ENCODE measurements at places on chromosomes 2 and 18.

DNA sequence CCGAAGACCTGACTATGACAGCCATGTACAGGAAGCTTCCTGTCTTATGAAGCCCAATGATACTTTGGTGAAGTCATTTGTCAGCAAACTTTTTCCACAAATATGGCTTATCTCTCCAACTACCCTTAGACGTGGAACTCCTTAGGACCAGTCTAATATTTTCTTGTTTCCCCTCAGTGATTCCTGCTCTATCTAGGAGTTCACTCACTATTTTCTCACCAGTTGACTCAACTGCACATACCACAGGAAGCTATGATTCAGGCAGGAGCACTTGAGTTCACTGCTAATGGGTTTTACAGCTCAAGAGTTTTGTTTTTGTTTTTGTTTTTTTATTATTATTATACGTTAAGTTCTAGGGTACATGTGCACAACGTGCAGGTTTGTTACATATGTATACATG, 109.3 kb downstream of the ANTXR1 start:
- no peak for DNase-seq

- DNase-seq: no peak
These were observed 12.6 kb downstream of the NR4A2 start for GRCh38 chr2:156319811-156320485.

DNA sequence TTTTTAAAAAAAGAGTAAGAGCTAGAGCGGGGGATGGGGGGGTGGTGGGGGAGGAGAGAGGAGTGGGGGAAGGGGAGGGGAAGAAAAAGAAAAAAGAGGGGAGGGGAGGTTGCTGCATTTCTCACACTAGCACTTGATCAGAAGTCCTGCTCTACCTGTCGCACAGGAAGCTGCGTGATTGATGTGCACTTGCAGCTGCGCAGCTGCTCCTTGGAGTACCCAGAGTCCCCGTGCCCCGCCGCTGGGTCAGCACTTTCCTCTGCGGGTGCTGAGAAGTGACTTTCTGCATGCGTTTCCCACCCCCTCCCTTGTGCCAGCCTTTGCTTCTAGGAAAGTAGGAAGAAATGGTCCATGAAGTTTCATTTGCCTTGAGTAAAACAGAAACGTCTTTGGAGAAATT, 297.3 kb downstream of the ETAA1 start:
- no peak for DNase-seq

DNA sequence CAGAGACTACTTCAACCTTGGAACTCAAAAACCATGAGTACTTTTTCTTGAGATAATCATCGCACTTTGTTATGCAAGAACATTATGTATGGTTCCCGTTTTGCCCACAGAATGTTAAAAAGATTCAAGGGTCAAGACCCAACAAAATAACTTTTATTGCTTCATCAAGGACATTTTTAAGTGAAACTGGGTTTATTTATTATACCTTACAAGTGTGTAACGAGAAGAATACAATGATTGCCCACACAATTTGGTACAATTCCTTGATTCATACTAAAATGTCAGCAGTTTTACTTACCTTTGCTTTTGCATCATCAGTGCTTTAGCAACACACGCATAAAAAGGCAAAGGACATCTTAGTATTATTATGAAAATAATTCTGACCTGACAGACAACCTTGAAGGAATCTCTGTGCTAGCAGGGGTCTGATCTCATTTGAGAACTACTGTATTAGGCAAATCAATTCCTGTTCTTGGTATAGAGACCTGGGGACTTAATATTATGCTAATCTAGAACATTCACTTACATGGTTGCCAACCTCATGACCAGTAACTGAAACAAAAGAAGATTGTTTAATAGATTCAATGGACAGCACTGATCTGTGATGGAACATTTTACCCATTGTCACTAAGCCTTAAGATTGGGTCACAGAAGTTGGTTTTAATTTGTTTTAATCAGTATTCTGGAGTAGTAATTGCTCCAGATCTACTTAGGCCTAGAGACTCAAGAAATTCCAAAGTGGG, 16.2 kb downstream of the CCDC88A start:
- no peak for DNase-seq

DNA sequence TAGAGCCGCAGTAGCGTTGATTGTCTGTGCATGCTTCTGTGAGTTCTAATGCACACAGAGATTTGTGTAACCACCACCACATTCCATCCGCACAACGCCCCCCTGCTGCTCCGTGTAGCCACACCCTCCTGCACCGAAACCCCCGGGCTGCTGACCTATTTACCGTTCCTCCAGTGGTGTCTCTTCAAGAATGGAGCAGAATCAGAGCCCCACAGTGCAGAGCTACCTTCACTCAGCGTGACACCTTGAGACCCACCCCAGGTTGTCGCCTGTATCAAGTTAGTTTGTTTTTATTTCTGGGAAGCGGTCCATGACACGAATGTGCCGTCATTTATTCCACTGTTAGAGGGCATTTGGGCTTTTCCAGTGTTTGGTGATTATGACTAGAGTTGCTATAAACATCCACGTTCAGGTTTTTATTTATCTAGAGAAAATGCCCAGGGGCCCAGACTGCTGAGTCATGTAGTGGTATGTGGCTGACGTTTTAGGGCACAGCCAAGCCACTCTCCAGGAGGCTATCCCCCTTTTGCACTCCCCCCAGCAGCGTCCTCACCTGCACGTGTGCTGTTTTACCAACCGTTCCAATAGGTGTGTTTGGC, 266.8 kb downstream of the NDUFA10 start:
- DNase-seq: no peak

GRCh38 chr2:19028587-19029375, 329.6 kb downstream of the OSR1 start:
- DNase-seq: no peak

DNA sequence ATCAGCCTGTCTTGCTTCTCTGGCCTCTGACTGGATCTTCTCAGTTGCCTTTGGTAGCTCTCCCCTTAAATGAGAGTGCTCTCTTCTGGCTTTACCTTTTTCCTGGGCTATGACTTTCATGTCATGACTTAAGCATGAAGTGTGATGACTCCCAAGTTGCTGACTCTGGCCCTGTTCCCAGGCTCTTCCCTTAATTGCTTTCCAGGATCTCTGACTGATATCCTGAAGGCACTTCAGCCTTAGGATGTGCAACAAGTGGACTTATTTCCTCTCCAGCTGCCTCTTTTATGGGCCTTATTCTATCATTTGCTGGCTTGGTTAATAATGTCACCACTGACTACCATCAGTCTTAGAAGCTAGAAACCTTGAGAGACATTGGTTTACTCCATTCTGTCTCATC, 17.4 kb downstream of the SEMA4F start:
- no peak for DNase-seq

GRCh38 chr2:234492717-234493485, 4.0 kb downstream of the ARL4C start:
- no peak for DNase-seq

- no peak for DNase-seq
These were observed 11.6 kb downstream of the CFLAR start for GRCh38 chr2:201127570-201127969.

GRCh38 chr2:42425697-42426096, 64.7 kb upstream of the COX7A2L start:
- no peak for DNase-seq

- DNase-seq: no peak
These were observed 22.6 kb downstream of the HDAC4 start for GRCh38 chr2:239378021-239378917.

- peak; percentile 16 for DNase-seq
These were observed 159.7 kb downstream of the NAPG start for GRCh38 chr18:10685484-10685883.

GRCh38 chr2:26646986-26647672, 6.0 kb upstream of the CIB4 start:
- no peak for DNase-seq

DNA sequence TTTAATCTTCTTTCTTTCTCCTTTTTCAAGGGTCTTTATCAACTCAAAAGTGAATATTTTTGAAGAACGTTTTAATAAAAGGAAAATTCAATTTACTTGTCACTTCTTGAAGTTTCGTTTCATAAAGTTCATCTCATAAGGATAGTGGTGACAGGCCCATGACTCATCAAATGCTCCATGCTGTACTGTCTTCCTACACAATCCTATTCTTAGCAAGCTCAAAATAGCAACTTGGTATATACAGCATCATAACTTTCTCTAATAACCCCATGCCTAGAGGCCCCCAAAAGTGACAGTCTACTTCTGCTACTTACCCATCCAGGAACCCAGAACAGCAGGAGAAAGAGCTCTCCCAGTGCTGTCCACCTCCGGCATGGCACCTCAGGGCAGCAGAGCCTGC, 7.7 kb downstream of the FBXO15 start:
- DNase-seq: no peak

GRCh38 chr18:56286775-56287325, 351.5 kb downstream of the TXNL1 start:
- DNase-seq: no peak

DNA sequence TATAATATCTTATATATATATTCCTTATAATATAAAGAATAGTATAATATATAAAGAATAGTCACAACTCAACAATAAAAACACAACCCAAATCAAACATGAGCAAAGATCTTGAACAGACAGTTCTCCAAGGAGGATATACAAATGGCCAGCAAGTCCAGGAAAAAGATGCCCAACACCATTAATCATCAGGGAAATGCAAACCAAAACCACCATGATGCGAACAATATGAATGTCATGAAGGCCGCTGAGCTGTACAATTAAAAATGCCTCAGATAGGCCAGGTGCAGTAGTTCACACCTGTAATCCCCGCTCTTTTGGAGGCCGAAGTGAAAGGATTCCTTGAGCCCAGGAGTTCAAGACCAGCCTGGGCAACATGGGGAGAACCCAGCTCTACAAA, 58.9 kb downstream of the SLC35F5 start:
- DNase-seq: no peak

GRCh38 chr2:113251118-113251517, 27.6 kb downstream of the PAX8 start:
- DNase-seq: no peak

DNA sequence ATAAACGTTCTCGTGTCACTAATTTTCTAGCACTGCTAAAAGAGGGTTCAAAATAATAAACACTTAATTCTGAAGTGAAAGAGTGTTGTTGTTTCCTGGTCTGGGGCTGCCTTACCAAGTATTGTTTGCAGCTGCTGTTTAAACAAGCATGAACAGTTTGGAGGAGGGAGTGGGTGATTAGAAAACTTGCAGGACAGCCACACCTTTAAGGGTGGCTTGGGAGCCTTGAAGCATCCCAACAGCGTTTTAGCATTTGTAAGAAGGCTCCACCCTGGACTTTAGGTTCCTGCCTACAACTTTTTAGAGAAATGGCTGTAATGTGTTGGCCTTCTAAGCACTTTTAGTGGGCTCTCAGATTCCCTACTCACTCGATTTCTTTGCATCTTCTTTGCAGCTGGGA, 371.6 kb downstream of the TGIF1 start:
- DNase-seq: no peak

- DNase-seq: no peak
These were observed 88.3 kb upstream of the ITGB6 start for GRCh38 chr2:160288324-160288723.

DNA sequence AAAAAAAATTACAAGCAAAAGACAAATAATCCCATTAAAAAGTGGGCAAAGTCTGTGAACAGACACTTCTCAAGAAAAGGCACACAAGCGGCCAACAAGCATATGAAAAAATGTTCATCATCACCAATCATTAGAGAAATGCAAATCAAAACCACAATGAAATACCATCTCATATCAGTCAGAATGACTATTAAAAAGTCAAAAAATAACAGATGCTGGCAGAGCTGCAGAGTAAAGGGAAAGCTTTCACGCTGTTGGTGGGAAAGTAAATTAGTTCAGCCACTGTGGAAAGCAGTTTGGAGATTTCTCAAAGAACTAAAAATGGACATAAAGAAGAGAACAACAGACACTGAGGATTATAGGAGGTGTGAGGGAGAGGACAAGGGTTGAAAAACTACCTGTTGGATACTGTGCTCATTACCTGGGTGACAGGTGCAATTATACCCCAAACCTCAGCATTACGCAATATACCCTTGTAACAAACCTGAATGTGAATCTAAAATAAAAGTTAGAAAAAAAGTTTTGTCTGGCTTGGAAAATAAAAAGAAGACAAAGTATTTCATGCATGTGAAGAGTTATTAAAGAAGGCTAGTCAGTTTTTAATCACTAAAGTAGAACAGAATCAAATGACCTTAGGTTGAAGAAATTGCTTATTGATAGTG, 8.7 kb upstream of the ACSL3 start:
- DNase-seq: no peak

DNA sequence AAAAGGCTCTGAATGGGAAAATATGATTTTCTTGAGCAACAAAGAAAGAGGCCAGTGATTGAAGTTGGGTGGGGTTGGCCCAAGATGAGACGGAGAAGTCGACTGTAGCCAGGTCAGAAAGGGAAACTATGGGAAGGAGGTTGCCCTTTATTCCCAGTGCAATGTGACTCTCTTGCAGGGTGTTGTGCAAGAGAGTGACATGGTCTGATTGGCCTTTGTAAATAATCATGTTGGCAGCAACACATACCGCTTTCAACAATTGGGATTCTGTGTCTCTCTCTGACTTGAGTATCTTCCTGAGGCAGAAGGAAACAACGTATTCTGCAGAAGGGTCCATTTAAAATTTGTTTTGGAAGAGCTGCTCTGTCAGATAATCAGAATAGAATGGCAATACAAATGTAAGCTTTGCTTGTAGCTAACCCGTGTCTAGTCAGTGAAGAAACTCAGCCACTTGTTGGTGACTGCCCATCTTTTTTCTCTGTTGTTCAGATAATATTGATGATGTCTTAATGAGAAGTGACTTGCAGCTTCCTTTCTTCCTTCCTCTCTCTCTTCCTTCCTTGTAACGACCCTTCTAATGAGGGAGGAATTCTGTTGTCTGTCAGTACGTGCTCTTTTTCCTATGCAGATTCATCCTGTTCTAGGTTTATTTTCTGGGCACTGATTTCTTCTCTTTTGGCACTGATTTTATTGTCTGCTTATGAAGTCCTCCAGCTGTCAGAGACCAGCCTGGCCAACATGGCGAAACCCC, 311.0 kb upstream of the FAM98A start:
- DNase-seq: no peak
